ENCODE measurements at places on chromosomes 2 and 18.

- peak; percentile 78 for DNase-seq
Observed at GRCh38 chr2:7097353-7097895, 180.2 kb downstream of the RNF144A start.

- no peak for DNase-seq
Observed at GRCh38 chr18:28777756-28778155, 600.8 kb upstream of the CDH2 start.

GRCh38 chr2:170088776-170089175 lies 89.2 kb upstream of the MYO3B start:
- no peak for DNase-seq

DNA sequence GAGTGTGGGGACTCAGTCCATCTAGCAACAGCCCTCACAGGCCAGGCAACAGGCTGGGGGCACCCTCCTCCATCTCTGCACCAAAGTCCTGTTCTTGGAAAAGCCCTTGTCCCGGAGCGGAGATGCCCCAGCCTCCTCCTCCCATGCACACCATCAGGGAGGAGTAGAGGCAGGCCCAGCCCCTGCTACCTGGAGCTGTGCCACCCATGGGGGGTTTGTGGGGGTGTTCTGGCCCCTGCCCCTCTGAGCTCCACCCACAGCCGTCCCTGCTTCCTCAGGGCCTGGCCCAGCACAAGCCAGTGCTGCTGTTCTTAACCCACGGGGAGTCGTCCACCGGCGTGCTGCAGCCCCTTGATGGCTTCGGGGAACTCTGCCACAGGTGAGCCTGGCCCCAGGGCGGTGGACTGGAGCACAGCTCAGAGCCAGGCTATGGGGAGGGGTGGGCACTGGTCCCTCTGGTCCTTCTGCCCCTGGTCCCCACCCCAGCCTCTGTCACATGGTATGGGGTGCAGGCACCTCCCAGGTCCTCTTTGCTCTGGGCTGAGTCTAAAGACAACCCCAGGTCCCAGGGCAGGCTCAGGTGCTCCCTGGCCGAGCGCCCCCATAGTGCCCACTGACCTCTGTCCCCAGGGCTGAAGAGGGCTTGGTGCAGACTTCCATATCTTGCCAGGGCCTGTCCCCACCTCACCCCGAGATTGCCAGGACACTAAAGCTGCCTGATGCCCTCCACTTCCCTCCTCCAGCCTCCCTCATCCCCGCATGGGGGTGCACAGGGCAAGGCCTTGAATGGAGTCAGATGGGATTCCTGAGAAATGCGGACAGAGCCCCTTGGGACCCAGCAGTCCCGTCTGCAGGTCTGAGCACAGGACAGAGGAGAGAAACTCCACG lies 2.7 kb downstream of the AGXT start:
- no peak for DNase-seq

- DNase-seq, result no peak
Observed at GRCh38 chr2:62426154-62426912, 79.7 kb downstream of the TMEM17 start.

- peak; percentile 92 for DNase-seq
Observed at GRCh38 chr18:3450012-3450798, at the start of gene TGIF1. TGIF1 (plus strand) TSS chr18:3450172; CDS start chr18:3450490, 318 bp downstream.

- DNase-seq, result peak; percentile 85
Observed at GRCh38 chr2:5692561-5693286, 540 bp downstream of the SOX11 start.

- DNase-seq, result no peak
Observed at GRCh38 chr2:71689968-71690834, 236.8 kb downstream of the DYSF start.

GRCh38 chr2:150695451-150696135 lies 208.1 kb upstream of the RND3 start:
- DNase-seq, result no peak

DNA sequence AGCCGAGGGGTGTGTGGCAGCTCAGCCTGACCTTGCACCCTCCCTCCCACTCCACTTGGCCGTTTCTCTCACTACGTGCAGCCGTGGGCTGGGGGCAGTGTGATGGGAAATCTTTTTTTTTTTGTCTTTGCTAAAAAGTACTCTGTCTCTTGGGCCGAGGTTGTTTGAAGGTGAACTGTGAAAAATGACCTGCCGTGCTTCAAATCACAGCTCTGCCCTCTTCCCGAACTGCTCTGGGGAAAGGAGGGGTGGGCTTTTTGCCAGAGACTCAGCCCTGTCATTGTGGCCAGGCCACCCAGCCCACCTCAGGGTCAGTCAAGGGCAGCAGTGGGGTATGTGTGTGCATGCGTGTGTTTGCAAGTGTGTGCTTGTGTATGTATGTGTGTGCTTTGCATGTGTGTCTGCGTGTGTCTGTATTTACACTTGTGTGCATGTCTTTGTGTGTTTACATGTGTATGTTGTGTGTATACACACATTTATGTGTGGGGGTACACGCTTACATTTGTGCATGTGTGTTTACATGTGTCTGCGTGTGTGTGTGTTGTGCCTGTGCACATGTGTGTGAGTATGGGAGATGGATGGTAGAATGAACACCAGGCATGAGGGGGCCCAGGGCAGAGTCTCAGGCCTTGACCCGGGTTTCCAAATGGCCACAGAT lies 61.3 kb upstream of the HAAO start:
- DNase-seq, result peak; percentile 49

DNA sequence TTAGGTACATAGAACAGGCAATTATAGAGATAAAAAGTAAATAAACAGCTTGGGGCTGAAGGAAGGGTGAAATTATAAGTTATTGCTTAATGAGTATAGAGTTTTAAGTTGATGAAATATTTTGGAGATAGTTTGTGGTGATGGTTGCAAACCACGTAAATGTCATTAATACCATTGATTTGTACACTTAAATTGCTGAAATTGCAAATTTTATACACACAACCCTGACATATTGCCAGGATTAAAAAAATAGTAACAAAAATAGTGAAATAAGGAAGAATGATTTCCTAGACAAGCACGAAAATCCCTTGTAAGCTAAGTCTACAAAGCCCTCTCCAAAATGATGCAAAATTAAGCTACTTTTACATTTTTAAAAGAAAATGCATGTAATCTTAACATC lies 46.2 kb upstream of the RAB6D start:
- no peak for DNase-seq

GRCh38 chr2:196987649-196988364 lies 61.3 kb upstream of the PGAP1 start:
- no peak for DNase-seq

GRCh38 chr2:70046534-70046933 lies 40.7 kb upstream of the PCBP1 start:
- no peak for DNase-seq

- no peak for DNase-seq
Observed at GRCh38 chr18:57664568-57665165, 43.0 kb upstream of the NARS1 start.

GRCh38 chr2:100964222-100964621 lies 37.9 kb upstream of the RPL31 start:
- no peak for DNase-seq

- peak; percentile 87 for DNase-seq
Observed at GRCh38 chr2:126886211-126886915, 12.3 kb upstream of the TEX51 start.

- DNase-seq, result no peak
Observed at GRCh38 chr2:10392951-10393639, 55.0 kb downstream of the ODC1 start.

GRCh38 chr18:34956663-34957062 lies 84.5 kb upstream of the MAPRE2 start:
- no peak for DNase-seq

GRCh38 chr2:224850081-224850480 lies 133.9 kb upstream of the CCDC195 start:
- no peak for DNase-seq

DNA sequence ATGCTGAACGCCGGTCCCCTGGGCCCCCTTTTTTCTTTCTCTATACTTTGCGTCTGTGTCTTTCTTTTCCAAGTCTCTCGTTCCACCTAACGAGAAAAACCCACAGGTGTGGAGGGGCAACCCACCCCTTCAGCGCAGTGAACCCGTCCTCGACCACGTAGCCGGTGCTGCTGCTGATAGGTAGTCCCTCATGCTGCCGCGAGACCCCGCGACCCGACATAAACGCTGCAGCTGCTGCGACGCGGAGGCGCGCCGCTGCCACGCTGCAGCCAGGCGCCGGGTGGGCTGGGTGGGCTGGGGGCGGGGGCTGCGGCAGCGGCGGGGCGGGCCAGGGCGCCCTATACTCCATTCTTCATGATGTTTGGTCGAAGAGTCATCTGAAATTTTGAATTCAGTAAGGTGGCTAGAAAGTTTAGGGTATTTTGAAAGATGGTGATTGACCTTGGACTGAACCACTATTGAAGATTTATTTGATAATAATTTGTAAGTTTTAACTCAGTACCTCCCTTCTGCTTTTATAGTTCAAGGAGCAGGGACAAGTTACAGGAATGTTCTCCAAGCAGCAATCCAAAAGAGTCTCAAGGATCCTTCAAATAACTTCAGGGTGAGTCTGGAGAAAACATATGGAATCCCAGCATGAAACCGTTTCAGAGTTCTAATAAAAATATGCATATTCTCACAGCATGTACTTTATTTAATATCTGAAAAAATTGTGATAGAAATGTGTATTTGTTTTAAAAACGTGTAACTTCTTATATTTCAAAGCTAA lies 24.1 kb downstream of the CFLAR start:
- peak; percentile 29 for DNase-seq

DNA sequence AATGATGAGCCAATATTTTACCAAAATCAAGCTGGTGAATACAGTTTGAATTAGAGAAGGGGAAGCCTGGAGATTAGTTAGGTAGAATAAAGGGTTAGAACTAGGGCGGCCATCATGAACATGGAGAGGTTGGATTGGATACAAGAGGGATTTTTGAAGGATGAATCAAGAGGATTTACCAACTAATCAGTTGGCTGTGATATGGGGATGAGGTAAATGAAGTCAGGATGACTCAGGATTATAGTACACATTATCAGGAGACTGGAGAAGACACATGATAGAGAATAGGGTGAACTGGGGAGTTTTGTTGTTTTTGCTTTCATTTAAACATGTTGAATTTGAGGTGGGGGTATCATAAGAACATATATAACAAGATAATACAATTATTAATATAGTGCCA lies 73.8 kb upstream of the PROKR1 start:
- no peak for DNase-seq

GRCh38 chr18:28043631-28044030 lies 133.3 kb downstream of the CDH2 start:
- DNase-seq, result no peak

DNA sequence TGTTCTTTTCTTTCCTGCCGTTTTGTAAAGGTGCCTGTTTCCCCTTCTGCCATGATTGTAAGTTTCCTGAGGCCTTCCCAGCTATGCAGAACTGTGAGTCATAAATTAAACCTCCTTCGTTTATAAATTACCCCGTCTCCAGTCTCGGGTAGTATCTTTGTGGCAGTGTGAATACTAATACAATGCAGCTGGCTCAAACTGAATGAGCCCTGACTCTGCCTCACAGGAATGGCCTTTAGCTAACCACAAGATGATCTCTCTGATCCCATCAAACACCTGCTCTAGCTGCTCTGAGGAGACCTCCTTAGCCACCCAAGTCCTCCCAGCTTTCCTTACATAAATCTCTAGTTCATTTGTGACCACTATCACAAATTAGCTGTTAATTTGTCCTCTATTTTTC lies 41.5 kb upstream of the CAB39 start:
- no peak for DNase-seq

DNA sequence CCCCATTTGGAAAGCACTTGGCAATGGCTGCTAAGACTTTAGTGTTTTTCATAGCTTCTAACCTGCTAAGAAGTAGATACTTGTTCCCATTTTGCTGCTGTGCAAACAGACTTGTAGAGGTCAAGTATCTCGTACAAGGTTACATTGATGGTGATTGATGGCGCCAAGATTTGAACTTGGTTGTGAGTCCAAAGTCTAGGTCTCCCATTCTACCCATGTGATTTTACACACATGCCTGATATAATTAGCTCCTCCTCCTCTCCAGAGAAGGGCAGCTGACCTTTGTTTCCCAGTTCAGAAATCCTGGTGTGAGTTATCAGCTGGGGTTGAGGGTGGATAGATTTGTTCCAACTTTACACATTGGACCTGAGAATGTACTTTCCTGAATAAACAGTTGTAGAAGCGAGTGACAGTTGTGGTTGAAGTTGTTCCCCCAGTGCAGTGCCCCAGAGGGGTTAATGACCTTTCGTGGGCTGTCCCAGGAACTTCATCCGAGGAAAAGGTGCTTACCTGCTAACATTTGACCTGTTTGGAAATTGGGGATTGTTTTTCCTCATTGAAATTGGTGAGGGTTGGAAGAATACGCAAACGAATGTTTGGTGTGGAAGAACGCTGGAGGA lies 10.4 kb downstream of the TCF7L1 start:
- no peak for DNase-seq

Data from right kidney (tissue), 9 donors.